Inflammatory macrophage treated with lipopolysaccharide for 4 hours (primary cell): ENCODE measurements at places on chromosomes 2 and 18.

DNA sequence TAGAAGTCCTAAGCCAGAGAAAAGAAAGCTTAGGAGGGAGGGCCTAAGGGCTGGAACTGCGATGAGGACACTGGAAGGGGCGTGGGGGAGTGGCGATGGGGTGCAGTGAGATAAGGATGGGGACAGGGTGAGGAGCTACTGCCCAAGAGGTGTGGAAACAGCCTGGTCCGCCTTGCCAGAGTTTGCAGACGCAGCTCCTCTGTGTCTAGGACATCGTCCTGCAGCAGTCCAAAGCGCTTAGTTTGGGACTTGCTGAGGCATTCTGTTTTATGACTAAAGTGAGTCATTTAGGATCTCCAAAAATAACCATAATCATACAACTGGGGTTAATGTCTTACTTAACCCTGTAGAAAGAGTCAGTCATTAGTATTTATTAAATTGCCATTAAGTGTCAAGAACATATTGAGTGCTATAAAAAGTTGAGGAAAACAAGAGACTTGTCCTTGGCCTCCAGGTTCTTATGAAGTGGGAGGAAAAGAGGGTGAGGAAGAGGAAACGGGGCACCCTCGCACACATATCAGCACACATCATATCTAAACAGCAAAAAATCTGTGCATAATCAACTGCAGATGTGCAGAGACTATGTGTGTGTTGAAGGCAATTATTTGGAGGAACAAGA lies 74.8 kb downstream of the CDK15 start:
- DNase-seq: no peak

- DNase-seq: no peak
Measured at GRCh38 chr2:144776766-144777165, 256.8 kb upstream of the ZEB2 start.

GRCh38 chr2:45406621-45407020 lies 204.4 kb downstream of the SRBD1 start:
- DNase-seq: no peak

DNA sequence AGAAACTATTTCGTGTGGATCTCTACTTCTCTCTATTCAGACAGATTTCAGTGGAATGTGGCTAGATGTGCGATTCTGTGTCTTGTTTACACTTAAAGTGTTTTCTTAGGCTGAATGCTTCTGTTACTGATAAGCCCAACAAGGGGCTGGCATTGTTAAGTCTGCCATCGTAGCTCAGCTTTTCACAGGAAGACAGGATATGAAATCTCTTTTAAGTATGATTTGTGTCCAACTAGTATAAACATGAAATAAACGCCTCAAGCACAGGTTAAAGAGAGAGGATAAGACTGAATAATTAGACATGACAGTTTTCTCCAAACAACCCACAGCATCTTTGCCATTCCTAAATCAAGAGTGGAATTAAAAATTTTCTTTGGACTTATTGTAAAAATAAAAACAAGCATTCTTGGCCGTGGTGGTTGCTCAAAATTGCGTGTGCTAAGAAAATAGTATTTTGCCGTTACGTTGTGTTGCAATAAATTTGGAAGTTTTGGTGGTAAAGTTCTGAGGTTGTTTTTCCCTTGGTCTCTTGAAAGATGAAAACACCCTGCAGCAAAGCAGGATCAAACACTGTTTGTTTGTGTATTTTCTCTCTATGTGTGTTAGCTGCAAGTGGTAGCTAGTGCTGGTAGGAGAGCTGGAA lies 1.0 kb downstream of the VIT start:
- no peak for DNase-seq
